ENCODE measurements at places on chromosomes 12 and 14.

DNA sequence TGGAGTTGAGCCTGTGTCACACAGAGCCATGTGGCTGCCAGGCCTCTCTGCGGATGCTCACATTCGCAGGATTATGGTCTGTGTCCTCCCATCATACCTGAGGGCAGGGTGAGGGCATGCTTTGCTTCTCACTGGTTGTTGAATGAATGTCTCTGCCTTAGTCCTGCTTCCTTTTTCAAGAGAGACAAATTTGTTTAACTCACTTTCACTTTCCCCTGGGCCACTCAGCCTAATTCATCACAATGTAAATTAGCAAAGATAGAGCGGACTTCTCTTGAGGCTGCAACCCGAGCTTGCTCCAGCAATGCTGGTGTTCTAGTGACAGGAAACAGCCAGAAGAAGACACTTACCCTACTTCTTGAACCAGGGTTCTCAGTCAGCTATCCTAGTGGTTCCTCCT is 35.5 kb upstream of the PAX9 start:
- DNase-seq = no peak

- no peak for DNase-seq
These were observed 74.8 kb upstream of the FOXN3 start for GRCh38 chr14:89491711-89492381.

DNA sequence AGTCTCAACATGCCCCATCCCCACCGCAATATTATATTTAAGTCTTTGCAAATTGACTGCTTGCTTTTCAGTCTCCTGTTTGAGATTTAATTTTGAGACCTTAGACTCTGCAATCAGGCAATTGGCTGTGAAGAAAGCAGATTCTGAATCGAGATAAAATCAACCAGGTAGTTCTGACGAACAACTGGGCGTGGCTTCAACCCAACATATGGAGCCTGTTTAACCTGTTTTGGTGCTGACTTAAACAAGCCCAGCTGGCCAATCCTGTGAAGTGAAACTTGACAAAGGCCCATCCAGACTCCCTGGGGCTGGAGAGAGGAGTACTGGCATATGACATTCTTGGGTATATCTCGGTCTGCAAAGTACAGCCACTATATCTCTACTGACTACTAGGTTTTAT is 9.8 kb upstream of the CIPC start:
- no peak for DNase-seq

GRCh38 chr12:48810903-48811431 is 7.3 kb upstream of the CACNB3 start:
- no peak for DNase-seq

- DNase-seq = peak; percentile 94
These were observed at the start of gene MAP4K5 for GRCh38 chr14:50532502-50533240. MAP4K5 (minus strand) TSS chr14:50532569; CDS start chr14:50532049, 520 bp downstream.

- peak; percentile 77 for DNase-seq
These were observed 64.2 kb downstream of the DNAI7 start for GRCh38 chr12:25130741-25131188.

GRCh38 chr14:59450716-59451115 is 14.5 kb downstream of the GPR135 start:
- no peak for DNase-seq

DNA sequence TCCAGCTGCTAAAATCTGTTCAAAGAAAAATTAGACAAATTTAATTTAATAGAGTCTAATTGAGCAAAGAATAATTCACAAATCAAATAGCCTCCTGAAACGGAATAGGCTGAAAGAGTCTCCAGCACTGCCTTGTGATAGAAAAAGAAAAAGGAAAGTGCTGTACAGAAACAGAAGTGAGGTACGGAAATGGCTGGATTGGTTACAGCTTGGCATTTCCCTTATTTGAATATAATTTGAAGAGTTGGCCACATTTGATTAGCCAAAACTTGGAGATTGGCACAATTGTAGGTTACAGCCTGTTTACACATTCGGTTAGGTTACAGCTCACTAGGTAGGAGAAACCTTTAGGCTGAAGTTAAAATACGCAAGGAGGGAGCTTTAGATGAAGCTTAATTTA is 24.8 kb upstream of the PCED1B start:
- DNase-seq = peak; percentile 43

- DNase-seq = no peak
These were observed 44.7 kb upstream of the GALNT9 start for GRCh38 chr12:132373901-132374611.

DNA sequence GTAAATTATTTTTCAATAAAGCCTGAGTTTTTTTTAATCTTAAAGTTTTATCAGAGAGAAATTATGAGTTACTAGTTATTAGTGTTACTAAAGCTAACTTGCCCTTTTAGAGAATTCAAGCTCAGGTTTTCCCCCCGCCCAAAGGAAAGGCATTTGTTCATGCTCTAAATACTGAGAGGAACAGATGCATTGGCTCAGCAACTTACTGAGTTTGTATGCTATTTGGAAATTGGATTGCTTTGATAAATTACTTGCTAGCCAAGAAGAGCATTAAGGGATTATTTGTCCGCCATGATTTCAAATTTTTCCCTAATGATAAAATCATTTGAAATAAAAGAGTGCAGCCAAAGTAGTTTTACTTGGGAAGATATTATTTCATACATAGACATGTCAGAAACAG is 149.4 kb downstream of the METTL25 start:
- DNase-seq = no peak

GRCh38 chr12:105823810-105824209 is 314.9 kb downstream of the NUAK1 start:
- DNase-seq = no peak

- peak; percentile 19 for DNase-seq
These were observed 156.1 kb upstream of the CCND2 start for GRCh38 chr12:4117386-4118016.

DNA sequence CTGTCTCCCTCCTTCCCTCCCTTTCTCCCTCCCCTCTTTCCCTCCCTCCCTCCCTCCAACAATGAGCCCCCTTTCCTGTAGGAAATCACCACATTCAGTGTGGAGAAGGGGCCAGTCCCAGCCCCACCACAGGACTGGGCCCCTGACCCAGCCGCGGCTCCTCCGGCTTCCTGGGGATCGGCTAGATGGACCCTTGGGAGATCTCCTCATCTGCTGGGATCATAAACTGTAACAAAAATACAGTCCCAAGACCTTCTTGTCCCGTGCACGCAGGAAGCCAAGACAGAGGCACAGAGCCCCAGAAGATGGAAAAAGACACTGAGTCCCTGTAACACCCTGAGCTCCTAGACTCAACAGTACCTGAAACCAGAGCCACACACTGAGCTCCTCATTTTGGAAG is 23.9 kb downstream of the DIO3 start:
- DNase-seq = no peak

DNA sequence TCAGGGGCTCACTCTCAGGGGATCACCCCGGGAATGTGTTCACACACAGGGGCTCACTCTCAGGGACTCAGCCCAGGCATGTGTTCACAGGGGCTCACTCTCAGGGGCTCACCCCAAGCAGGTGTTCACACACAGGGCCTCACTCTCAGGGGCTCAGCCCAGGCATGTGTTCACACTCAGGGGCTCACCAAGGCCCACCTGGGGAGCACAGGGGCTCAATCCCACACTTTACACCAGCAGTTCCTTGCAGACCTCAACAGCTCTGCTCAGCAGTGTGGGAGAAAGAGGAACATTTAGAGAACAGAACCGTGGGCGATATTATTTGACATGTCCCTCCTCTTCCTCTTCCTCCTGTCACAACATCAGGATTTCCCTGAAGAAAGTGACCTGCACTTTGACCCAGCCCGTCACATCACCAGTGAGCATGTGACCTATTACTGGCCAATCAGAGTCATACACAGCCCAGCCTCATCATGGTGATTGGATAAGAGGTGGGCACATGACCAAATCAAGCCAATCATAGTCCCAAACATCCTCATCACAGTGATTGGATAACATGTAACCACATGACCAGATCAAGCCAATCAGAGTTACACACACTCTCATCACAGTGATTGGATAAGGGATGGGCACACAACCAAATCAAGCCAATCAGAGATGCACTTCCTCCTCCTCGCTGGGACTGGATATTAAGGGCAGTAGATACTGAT is 359.4 kb upstream of the SFSWAP start:
- peak; percentile 79 for DNase-seq

DNA sequence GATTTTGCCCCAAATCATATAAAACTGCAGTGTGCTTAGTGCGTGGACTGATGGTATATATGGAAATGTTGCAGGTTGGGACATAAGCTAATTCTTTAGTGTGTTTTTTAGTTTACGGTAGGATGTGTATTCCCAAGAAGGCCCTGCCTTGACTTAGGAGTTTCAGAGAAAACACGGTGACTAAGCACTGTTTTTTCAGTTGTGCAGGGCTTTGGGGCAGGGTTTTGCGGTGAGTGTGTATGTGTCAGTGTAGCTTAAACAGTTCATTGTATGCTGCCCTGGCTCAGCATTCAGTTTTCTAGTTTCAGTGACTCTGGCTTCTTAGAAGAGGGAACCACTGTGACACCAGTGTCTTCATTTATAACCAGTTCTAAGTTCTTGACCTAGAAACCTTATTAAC is 101.2 kb downstream of the AKAP6 start:
- no peak for DNase-seq

- DNase-seq = no peak
These were observed 80.6 kb downstream of the PRKD1 start for GRCh38 chr14:29847056-29847380.

DNA sequence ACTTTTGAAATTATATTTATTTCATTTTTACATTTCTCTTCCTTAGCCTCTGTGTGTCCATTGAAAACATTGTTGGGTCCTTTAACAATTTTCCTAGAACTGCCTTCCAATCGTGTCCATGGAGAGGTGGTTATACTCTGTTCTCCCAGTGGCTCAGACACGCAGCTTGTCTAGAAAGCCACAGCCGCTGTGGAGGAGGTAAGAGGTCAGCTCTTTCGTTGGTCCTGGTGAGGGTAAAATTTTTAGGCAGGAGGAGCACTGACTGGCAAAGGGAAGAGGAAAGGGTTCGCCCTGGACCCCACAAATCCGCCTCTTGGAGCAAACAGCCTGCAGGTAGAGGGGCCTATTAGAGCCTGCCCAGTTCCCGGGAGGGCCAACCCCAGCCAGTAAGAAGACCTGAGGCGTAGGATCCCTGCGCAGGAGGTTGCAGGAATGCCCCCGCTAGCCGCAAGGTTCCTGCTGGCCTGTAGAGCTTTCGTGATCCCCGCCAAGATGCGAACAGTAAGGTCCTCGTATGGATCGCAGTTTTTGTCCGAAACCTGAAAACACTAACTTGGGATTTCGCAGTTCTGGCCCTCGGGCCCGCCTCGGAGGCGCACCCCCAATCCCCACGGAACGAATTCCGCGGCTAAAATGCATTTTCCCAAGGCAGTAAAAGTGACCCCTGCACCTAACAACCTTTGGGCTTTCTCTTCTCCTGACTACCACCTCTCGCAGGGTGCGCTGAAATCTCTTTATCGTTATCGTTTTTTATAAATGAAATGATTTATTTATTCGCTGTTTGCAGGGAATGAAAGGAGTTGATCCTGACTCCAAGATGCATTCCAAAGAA is 7.5 kb upstream of the PAX9 start:
- DNase-seq = no peak

DNA sequence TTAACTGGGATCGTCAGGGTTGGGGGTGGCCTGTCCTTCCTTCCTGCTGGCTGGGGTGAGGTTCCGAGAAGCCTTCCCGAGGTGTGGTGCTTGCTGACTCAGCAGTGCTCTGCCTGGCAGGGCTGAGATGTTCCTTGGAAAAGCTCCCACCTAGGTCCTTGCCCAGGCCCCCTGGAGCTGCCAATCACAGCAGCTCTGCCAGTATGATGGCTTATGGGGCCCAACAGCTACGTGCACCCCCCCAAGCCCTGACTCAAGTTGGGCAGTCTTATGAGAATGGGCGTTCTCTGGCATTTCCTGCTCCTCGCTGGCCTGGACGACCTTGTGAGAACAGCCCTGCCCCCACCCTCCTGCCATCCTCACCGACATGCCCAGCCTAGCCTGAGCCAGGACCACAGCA is 292.2 kb upstream of the CRY1 start:
- no peak for DNase-seq

DNA sequence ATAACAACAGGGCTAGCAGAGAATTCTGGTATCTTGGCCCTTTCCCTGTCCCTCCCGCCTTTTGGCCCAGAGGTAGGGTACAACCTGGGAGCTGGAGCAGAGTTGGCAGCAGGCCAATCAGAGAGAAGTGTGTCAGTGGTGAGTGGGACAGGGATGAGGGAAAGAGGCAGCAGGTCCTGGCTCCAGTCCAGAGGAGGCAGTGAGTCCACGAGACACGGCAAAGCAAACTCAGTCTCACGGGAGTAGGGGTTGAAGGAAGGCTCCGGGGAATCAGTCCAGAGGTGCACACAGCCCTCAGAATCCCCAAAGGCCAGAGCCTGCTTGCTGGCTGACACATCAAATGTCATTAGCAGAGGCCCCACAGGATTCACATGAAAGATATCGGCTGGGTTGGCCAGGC is 7.3 kb downstream of the PAN2 start:
- DNase-seq = no peak

- DNase-seq = no peak
These were observed 557 bp upstream of the FICD start for GRCh38 chr12:108514468-108514972.

GRCh38 chr14:55899531-55899930 is 218.7 kb upstream of the PELI2 start:
- no peak for DNase-seq

DNA sequence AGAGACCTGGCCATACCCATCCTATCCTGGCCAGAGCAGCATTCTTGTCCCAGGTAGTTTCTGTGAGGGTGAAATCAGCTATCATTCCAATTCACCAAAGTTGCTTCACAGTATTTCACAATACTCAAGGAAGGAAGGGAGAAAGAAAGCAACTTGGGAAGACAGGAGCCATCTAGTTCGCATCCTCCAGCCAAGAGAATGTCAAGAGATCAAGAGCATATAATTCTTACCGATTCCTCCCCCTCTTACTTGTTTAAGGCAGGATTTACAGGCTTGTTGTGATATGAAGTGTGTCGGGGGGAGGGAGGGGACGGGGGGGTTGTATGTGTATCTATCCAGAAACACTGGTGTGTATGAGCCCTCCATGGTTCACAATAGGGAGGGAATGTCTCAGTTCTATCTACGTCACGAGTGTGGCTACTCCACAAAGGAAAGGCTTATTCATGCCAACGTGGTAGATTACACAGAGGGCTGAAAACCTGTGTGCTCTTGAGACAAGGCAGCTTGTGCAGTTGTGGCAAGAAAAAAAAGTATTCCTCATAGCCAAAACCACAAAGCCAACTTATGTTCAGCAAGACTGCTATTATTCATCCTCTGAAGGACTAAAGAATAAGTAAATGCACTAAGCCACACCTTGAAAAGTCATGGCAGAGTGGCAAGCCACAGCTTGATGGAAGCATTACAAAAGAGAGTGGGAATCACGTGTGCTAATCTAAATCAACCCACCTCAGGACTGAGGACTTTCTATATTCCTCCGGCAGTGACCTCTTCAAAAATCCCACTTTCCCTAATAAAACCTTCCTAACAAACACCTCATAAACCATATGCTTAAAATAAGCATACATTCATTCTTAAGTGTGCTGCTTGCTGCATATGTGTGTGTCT is 35.0 kb downstream of the CORO1C start:
- peak; percentile 66 for DNase-seq

All from suppressor macrophage (primary cell).